ENCODE measurements at places on chromosomes 12 and 14.
A peak's percentile ranks its signal among the peaks of the same experiment; 100 is the strongest.

GRCh38 chr12:1815814-1816729 lies 4.3 kb upstream of the LRTM2 start:
- H3K27ac ChIP-seq = no peak overlapping the region
- no peak overlapping the region for H3K4me3 ChIP-seq
- no peaks in the 10 kb centered on the region for H3K36me3 ChIP-seq
- DNase-seq = no peak
- peaks cover 7% of the 10 kb centered on the region for H3K27me3 ChIP-seq

GRCh38 chr12:53694756-53695151 lies 18.9 kb upstream of the ATP5MC2 start:
- no peak overlapping the region for H3K27ac ChIP-seq
- peak overlapping the region; percentile 68 for H3K4me3 ChIP-seq
- peaks cover 26% of the 10 kb centered on the region for H3K4me1 ChIP-seq
- H3K36me3 ChIP-seq = no peaks in the 10 kb centered on the region
- no peak for DNase-seq

DNA sequence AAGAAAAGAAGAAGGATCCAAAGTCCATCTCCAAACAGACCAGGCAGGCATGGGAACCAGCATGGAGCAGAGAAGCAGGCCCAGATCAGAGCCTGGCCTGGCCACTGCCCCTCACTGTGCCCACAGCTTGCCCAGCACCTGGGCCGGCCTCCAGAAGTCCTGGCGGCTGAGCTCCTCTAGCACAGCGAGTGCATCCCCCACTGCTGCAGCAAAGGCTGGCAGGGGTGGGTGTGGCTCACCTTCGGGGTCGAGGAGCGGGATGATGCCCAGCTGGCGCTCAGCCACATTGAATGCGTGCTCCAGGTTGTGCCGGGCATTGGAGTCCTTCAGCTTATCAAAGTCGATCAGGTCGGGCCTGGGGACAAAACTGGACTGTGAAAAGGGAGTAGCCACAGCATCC lies 78.7 kb downstream of the SPTB start:
- no peaks in the 10 kb centered on the region for H3K36me3 ChIP-seq
- no peak for DNase-seq
- no peaks in the 10 kb centered on the region for H3K4me1 ChIP-seq
- peaks cover 2% of the 10 kb centered on the region for H3K27me3 ChIP-seq
- H3K4me3 ChIP-seq = no peak overlapping the region
- no peak overlapping the region for H3K27ac ChIP-seq

- H3K4me1 ChIP-seq = peaks cover 68% of the 10 kb centered on the region
- DNase-seq = no peak
- peak overlapping the region; percentile 61 for H3K4me3 ChIP-seq
- peak overlapping the region; percentile 63 for H3K27ac ChIP-seq
- H3K27me3 ChIP-seq = peaks cover 3% of the 10 kb centered on the region
These were observed 43.7 kb downstream of the MARK3 start for GRCh38 chr14:103428723-103429556.

DNA sequence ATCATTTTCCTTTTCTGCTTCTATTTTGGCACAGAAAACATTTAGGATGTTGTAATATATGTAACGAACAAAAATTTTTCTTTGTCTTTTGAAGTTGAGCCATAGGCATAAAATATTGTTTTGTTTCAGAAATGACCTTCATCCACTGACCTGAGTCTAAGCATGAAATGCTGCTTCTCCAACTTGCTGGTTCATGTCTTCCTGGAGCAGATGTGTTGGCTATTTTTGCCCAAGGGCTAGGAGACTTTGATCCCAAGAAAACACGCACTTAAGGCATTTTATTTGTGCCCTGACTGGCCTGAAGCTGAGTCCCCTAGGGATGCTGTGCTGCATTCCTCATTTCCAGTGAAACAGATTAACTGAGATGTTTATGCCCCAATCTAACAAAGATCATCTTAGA lies 27.2 kb upstream of the ALG10B start:
- H3K27me3 ChIP-seq = peaks cover 2% of the 10 kb centered on the region
- DNase-seq = no peak
- H3K36me3 ChIP-seq = no peaks in the 10 kb centered on the region
- no peak overlapping the region for H3K4me3 ChIP-seq
- H3K4me1 ChIP-seq = no peaks in the 10 kb centered on the region
- no peak overlapping the region for H3K27ac ChIP-seq

DNA sequence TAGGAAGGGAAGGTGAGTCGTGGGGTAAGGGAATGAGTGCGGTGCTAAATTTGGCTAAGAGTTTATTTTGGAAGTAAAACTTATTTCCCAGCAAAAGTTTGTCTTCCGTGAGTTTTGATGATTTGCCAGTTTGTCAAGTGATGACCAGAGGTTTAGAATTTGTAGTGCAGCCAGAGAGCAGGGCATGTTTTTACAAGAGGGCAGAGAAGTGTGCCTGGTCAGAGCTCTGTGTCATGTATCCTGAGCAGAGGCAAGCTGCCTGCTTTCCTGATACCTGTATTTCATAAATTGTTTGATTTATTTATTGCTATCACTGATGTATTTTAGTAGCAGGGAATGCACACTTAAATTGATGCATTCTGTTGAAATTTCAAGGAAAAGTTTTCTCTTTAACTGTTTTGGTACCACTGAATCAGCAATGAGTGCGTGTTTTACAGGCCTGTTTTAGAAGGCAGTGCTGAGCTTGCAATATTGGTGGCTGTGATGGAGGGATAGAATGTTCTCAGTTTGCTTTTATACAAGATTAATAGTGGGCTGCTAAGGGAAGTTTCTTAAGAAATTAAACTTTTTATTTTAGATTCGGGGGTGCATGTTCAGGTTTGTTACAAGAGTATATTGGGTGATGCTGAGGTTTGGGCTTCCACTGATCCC lies 19.7 kb upstream of the RD3L start:
- no peaks in the 10 kb centered on the region for H3K36me3 ChIP-seq
- no peaks in the 10 kb centered on the region for H3K4me1 ChIP-seq
- H3K27me3 ChIP-seq = peaks cover 5% of the 10 kb centered on the region

- H3K27me3 ChIP-seq = no peaks in the 10 kb centered on the region
- no peak overlapping the region for H3K4me3 ChIP-seq
- H3K36me3 ChIP-seq = peaks cover 2% of the 10 kb centered on the region
- no peaks in the 10 kb centered on the region for H3K4me1 ChIP-seq
These were observed 9.7 kb downstream of the SPTSSA start for GRCh38 chr14:34452258-34452822.

- H3K36me3 ChIP-seq = peaks cover 11% of the 10 kb centered on the region
- H3K27me3 ChIP-seq = no peaks in the 10 kb centered on the region
- H3K27ac ChIP-seq = no peak overlapping the region
- H3K4me3 ChIP-seq = no peak overlapping the region
These were observed 11.9 kb downstream of the NAA25 start for GRCh38 chr12:112096667-112097066.

DNA sequence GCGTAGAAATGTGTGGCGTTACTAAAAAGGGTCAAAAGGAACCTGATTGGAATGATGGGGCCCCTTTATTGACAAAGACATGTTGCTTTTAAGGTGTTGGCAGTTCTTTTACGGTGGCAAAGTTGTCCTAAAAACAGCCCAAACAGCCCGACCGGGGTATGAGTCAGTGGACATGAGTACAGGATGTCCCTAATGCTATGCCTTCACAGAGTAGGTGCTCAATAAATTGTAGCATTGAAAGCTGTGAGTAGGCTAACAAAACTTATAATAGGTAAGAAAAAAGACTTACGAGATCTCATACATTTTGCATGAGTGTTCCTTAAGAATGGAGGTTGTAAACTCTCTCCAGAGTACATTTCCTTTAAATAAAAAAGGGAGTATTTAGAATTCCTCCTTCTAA lies 2.6 kb downstream of the ELK3 start:
- H3K27me3 ChIP-seq = peaks cover 11% of the 10 kb centered on the region
- H3K36me3 ChIP-seq = no peaks in the 10 kb centered on the region
- H3K27ac ChIP-seq = peak overlapping the region; percentile 55

DNA sequence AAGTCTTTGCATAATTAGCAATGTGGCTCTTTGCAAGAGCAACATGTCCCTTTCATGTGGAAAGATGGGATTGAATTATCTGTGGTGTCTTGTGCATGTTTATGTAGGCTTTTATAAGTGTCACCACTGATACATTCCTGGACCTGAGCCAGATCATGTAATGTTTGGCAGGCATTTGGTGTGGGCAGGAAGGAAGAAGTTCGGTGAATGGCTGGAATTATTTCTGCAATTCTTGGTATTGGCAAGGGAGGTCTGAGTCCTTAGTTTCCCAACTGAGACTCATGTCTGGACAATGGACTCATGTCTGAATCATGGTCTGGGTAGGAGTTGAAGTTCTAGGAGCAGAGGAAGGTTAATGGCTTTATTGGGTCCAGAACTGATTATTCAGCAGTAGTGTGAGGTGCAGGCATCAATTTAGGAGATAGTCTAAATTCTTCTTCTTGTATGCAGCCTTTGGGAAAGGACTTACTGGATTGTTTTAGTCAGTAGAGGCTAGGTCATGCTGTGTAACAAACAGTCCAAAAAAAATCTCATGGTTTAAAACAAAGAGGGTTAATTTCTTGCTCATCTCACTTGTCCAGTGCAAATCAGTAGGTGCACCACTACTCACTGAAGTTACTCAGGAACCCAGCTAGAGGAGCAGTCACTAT lies 186.5 kb upstream of the LHX5 start:
- no peak overlapping the region for H3K4me3 ChIP-seq
- H3K4me1 ChIP-seq = no peaks in the 10 kb centered on the region
- peaks cover 1% of the 10 kb centered on the region for H3K27me3 ChIP-seq
- DNase-seq = no peak
- no peak overlapping the region for H3K27ac ChIP-seq
- no peaks in the 10 kb centered on the region for H3K36me3 ChIP-seq

GRCh38 chr12:10247436-10248058 lies 34.9 kb downstream of the GABARAPL1 start:
- peak overlapping the region; percentile 66 for H3K4me3 ChIP-seq
- peaks cover 10% of the 10 kb centered on the region for H3K27me3 ChIP-seq
- no peak for DNase-seq
- peak overlapping the region; percentile 92 for H3K27ac ChIP-seq

GRCh38 chr14:90519262-90519920 lies 122.6 kb downstream of the CALM1 start:
- no peaks in the 10 kb centered on the region for H3K36me3 ChIP-seq
- H3K27ac ChIP-seq = no peak overlapping the region
- H3K4me3 ChIP-seq = no peak overlapping the region
- no peak for DNase-seq
- peaks cover 6% of the 10 kb centered on the region for H3K27me3 ChIP-seq

GRCh38 chr12:21065845-21066244 lies 65.1 kb upstream of the SLCO1B1 start:
- H3K4me3 ChIP-seq = no peak overlapping the region
- H3K4me1 ChIP-seq = no peaks in the 10 kb centered on the region
- DNase-seq = no peak

- H3K36me3 ChIP-seq = no peaks in the 10 kb centered on the region
- no peak overlapping the region for H3K27ac ChIP-seq
- H3K4me1 ChIP-seq = no peaks in the 10 kb centered on the region
- H3K4me3 ChIP-seq = no peak overlapping the region
- H3K27me3 ChIP-seq = peaks cover 9% of the 10 kb centered on the region
These were observed 25.0 kb upstream of the GTF2A1 start for GRCh38 chr14:81245771-81246170.

- no peaks in the 10 kb centered on the region for H3K27me3 ChIP-seq
- no peak for DNase-seq
- no peak overlapping the region for H3K4me3 ChIP-seq
These were observed 188.6 kb downstream of the SLC5A8 start for GRCh38 chr12:101021442-101021841.

- no peaks in the 10 kb centered on the region for H3K36me3 ChIP-seq
- H3K27ac ChIP-seq = peak overlapping the region; percentile 19
- H3K4me1 ChIP-seq = peaks cover 26% of the 10 kb centered on the region
- peak; percentile 42 for DNase-seq
- peaks cover 8% of the 10 kb centered on the region for H3K27me3 ChIP-seq
- H3K4me3 ChIP-seq = peak overlapping the region; percentile 67
These were observed 30.3 kb upstream of the IFNG start for GRCh38 chr12:68189821-68190242.

GRCh38 chr14:96940009-96940408 lies 142.8 kb downstream of the VRK1 start:
- H3K4me3 ChIP-seq = no peak overlapping the region
- H3K4me1 ChIP-seq = no peaks in the 10 kb centered on the region
- peaks cover 8% of the 10 kb centered on the region for H3K27me3 ChIP-seq

- H3K36me3 ChIP-seq = no peaks in the 10 kb centered on the region
- DNase-seq = no peak
- no peak overlapping the region for H3K4me3 ChIP-seq
- H3K4me1 ChIP-seq = no peaks in the 10 kb centered on the region
- no peak overlapping the region for H3K27ac ChIP-seq
- H3K27me3 ChIP-seq = peaks cover 4% of the 10 kb centered on the region
These were observed 246.7 kb downstream of the DACT1 start for GRCh38 chr14:58884442-58884841.

DNA sequence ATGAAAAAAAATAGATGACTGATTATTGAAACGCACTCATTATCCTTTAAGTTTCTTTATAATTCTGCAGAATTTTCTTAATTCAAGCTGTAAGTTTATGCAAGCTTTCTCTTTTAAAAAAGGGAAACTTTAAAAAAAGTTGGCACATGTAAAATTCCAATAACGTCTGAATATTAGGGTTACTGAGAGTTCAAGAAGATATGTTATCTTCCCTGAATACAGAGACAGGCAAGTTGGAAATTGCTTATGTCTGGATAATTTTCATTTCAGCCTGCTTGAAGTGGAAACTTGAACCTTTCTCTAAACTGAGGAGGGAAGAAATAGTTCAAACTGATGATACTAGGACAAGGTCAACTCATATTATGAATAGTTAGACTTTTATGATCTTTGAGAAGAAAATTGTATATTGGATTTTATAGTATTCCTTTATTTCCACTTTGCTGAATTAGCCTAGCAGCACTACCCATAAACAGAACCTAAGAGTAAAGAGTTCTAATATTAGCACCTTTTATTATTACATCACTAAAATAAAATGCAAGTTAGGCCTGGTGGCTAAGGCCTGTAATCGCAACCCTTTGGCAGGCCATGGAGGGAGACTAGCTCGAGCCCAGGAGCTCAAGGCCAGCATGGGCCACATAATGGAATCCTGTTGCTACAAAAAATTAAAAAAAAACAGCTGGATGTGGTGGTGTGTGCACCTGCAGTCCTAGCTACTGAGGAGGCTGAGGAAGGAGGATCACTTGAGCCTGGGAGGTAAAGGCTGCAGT lies 288.0 kb downstream of the TRHDE start:
- peaks cover 2% of the 10 kb centered on the region for H3K27me3 ChIP-seq
- no peak overlapping the region for H3K4me3 ChIP-seq
- H3K27ac ChIP-seq = no peak overlapping the region

GRCh38 chr12:12221560-12221959 lies 45.3 kb downstream of the LRP6 start:
- no peaks in the 10 kb centered on the region for H3K4me1 ChIP-seq
- no peak for DNase-seq
- H3K4me3 ChIP-seq = no peak overlapping the region
- peaks cover 4% of the 10 kb centered on the region for H3K36me3 ChIP-seq
- no peak overlapping the region for H3K27ac ChIP-seq

- no peaks in the 10 kb centered on the region for H3K4me1 ChIP-seq
- no peaks in the 10 kb centered on the region for H3K36me3 ChIP-seq
- no peak overlapping the region for H3K4me3 ChIP-seq
- DNase-seq = no peak
- no peak overlapping the region for H3K27ac ChIP-seq
These were observed 36.5 kb upstream of the IFNG-AS1 start for GRCh38 chr12:67952787-67953186.

GRCh38 chr14:75401361-75401760 lies 26.5 kb upstream of the JDP2 start:
- no peak overlapping the region for H3K4me3 ChIP-seq
- no peaks in the 10 kb centered on the region for H3K4me1 ChIP-seq
- no peak for DNase-seq
- peaks cover 4% of the 10 kb centered on the region for H3K27me3 ChIP-seq
